ENCODE measurements at places on chromosomes 5 and 9.

DNA sequence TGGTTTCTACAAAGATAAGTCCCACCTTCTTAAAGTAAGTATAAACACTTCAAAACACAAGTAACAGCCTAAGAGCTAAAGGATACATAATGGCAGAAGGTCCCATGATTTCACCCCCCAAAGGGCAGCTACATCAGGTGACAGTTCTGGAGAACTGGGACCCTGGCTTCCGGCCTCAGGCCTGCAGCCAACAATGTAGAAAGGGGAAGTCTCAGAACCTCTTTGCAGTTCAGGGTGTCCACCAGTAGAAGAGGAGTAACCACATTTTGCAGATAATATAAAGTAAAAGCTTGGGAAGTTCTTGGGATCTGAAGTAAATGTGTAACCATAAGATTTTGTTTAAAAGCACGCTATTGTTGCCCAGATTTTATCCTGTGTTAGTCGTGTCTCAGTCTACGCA, 267.4 kb upstream of the VLDLR start:
- H3K27ac ChIP-seq: no peak overlapping the region
- no peak overlapping the region for H3K4me3 ChIP-seq
- no peaks in the 10 kb centered on the region for H3K36me3 ChIP-seq
- no peaks in the 10 kb centered on the region for H3K4me1 ChIP-seq
- no peak for DNase-seq

DNA sequence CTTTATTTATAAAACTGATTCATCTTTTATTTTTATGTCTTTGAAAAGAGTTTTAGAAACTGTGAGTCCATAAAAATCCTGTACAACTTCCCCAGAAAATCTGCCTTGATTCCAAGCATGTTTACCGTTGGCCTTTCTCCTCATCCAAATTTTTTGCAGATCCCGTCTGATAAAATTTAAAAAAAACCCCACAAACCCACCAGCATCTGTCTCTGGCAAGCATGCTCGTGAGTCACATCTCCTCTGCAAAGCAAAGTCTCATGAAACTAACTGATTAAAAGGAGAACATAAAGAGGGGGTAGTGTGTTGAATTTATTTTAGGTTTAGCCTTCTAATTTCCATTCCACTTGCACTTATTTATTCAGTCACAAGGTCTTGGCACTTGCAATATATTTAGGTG, 109.4 kb downstream of the MAT2B start:
- no peak overlapping the region for H3K4me3 ChIP-seq
- no peaks in the 10 kb centered on the region for H3K36me3 ChIP-seq
- no peaks in the 10 kb centered on the region for H3K4me1 ChIP-seq
- no peaks in the 10 kb centered on the region for H3K27me3 ChIP-seq

DNA sequence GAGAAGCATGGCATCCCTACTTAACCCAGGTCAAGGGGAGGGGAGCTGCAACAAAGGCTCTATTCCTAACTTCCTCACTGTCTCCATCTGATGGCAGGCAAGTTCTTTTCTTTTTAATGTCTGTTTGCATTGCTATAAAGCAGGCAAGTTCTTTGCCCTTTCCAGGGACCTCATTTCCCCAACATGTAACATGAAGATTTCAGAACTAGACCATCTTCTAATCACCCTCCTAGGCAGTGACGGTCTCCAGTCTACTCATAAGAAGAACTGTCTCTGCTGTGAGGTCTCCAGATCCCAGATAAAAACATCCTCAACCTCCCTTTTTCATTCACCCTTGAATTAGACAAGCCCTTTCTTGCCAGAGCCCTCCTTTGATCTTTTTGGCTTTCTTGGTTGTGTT, 42.1 kb downstream of the PPP1R2B start:
- no peaks in the 10 kb centered on the region for H3K27me3 ChIP-seq
- DNase-seq: no peak
- H3K36me3 ChIP-seq: no peaks in the 10 kb centered on the region
- peaks cover 43% of the 10 kb centered on the region for H3K4me1 ChIP-seq

GRCh38 chr5:108266242-108266641, 115.7 kb downstream of the FBXL17 start:
- H3K4me1 ChIP-seq: no peaks in the 10 kb centered on the region
- H3K36me3 ChIP-seq: no peaks in the 10 kb centered on the region
- DNase-seq: no peak
- H3K27ac ChIP-seq: no peak overlapping the region
- H3K27me3 ChIP-seq: no peaks in the 10 kb centered on the region

DNA sequence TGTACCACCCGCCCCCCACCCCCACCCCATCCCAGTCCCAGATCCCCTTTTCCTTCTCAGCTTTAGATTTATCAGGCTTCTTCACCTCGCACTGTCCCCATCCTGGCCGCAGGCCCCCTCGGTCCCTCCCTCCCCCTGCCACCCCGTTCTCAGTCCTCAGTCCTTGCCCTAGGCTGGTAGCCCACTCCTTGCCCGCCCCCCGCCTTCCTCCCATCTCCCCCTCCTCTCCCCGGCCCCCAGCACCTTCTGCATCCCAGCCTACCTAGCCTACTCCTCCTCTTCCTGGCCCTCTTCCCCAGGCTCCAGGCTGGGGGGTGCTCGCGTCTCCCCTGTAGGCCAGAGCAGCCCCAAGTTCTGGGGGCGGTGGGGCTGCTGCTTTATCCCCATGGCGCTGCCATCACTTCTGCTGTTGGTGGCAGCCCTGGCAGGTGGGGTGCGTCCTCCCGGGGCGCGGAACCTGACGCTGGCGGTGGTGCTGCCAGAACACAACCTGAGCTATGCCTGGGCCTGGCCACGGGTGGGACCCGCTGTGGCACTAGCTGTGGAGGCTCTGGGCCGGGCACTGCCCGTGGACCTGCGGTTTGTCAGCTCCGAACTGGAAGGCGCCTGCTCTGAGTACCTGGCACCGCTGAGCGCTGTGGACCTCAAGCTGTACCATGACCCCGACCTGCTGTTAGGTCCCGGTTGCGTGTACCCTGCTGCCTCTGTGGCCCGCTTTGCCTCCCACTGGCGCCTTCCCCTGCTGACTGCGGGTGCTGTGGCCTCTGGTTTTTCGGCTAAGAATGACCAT, 828 bp downstream of the NPR2 start:
- H3K4me3 ChIP-seq: no peak overlapping the region
- peaks cover 5% of the 10 kb centered on the region for H3K27me3 ChIP-seq
- no peaks in the 10 kb centered on the region for H3K36me3 ChIP-seq
- H3K27ac ChIP-seq: no peak overlapping the region
- no peak for DNase-seq
- H3K4me1 ChIP-seq: peaks cover 15% of the 10 kb centered on the region

- H3K36me3 ChIP-seq: no peaks in the 10 kb centered on the region
- H3K4me3 ChIP-seq: no peak overlapping the region
- H3K27ac ChIP-seq: no peak overlapping the region
- no peaks in the 10 kb centered on the region for H3K4me1 ChIP-seq
- DNase-seq: no peak
Observed at GRCh38 chr9:6852243-6852963, 94.6 kb downstream of the KDM4C start.

- H3K4me3 ChIP-seq: no peak overlapping the region
- H3K36me3 ChIP-seq: no peaks in the 10 kb centered on the region
- H3K27ac ChIP-seq: no peak overlapping the region
- DNase-seq: no peak
- no peaks in the 10 kb centered on the region for H3K27me3 ChIP-seq
Observed at GRCh38 chr5:143188692-143189091, 214.8 kb downstream of the NR3C1 start.
